ENCODE measurements at places on chromosomes 3 and 15.

GRCh38 chr3:29758434-29759322 is 477.8 kb downstream of the RBMS3 start:
- DNase-seq = no peak

DNA sequence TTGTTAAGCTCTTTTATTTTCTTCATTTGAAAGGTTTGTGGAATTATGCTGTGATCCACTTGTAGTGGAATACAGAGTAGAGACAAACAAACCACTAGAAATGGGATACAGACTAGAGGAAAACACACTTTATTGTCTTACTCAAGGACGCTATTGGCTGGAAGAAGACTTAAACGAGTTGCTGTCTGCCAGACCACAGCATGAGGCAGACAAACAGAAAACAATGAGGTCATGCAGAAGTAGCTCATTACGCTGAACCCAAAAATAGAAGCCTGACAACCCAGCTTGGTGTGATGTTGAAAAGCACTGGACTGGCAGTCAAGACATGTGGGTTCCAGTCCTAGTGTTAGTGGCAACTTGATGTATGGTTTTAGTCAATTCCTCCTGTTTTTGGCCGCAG is 62.4 kb upstream of the P3H2 start:
- no peak for DNase-seq

GRCh38 chr3:143200001-143200924 is 80.7 kb downstream of the CHST2 start:
- no peak for DNase-seq

DNA sequence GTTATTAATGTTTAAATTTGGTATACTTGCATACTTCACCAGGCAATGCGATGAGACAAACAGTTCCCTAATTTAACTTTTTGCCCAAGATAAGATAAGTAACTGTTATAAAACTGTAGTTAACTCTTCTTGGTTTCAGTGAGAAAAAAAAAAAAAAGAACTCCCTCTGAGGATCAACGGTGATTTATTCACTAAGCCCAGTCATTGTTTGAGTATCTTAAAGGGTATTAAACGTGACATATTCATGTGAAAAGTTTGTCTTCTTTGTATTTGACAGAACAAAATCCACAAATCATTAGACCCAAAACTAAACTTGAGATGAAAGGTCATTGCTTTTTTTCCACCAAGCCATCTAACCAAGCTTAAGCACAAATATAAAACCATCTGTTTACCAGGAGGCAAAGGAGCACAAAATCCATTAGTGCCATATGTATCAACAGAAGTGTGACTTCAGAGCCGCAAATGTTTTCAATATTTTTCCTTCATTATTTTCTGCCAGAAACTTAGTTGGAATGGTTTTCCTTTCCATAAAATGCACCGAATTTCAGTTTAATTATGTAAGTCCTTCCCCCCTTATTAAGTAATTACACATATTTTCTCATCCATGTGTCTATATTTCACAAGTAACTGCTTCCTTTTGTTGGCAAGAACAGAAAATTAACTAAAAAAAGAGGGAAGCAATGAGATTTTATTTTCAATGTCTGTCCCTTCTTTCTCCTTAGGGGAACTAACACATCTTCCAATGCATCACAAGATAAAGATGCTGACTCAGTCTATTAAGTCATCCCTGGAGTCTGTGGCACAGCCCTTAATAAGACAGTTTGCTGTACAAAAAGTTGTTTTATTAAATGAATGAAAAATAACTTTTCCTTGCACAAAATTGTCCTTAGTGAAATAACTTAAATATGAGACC is 92.2 kb upstream of the RAP2B start:
- peak; percentile 31 for DNase-seq

DNA sequence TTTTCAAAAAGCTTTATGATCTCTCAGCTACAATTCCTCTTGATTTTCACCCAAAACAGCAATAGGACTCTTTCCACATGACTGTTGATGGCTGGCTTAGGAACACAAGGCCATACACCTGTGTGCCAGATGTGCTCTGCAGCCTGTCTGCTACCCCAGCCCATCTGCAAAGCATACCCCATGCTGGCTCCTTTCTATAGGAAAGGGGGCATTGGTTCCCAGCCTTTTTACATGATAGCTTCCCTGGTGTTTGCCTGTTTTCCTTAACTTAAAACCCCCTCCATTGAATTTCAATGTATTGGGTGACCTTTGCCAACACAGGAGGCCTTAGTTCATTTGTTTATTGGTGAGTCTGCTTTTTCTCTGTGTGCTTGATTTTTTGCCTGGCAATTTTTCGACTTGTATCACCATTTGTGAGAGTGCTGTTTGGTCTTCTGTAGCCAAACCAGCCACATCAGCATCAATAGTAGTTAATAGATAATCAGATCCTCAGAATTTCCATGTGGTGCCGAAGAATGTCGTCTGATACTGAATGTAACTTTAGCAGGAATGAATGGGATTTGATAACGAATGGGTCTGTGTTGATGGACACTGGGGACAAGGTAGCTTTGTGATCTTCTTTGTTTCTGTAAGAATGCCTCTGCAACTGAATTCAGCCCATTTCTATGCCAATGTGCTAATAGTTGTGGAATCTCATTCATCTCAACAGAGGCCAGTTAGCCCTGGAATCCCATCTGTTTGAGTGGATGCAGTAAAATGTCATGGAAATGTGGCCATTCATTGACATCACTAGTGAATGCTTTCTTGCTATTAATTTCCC is 272.2 kb upstream of the RARB start:
- DNase-seq = peak; percentile 5
